ENCODE measurements at places on chromosomes 7 and 10. TPM values are rescaled to one million over a fixed set of nuclear protein-coding genes. Genes with fewer than 3 reads are reported as not detected.

GRCh38 chr7:20417675-20418382 lies 87.1 kb downstream of the ITGB8 start:
- no peak overlapping the region for H3K27ac ChIP-seq
- no peaks in the 10 kb centered on the region for H3K27me3 ChIP-seq
- no peaks in the 10 kb centered on the region for H3K36me3 ChIP-seq
- H3K4me1 ChIP-seq = no peaks in the 10 kb centered on the region
- no peak overlapping the region for H3K4me3 ChIP-seq
- no peak for DNase-seq

- H3K36me3 ChIP-seq = no peaks in the 10 kb centered on the region
- DNase-seq = no peak
- H3K27ac ChIP-seq = no peak overlapping the region
- no peaks in the 10 kb centered on the region for H3K27me3 ChIP-seq
Measured at GRCh38 chr10:47088656-47089354, 177.6 kb downstream of the PTPN20 start.

DNA sequence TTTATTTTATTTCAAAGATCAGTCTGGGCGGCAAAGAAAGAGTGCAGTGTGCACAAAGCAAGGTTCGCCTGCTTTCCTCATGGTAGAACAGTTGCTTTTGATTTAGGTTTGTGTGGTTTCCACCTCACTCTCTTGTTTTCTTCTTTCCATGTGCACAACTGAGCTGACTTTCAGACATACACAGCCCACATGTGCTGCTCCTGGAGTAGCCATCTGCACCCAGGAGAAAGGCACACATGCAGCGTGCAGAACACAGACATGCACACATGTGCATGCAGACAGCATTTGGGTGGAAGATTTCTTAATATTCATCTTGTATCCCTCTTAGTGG lies 302.1 kb downstream of the FZD1 start:
- H3K36me3 ChIP-seq = no peaks in the 10 kb centered on the region
- H3K27me3 ChIP-seq = no peaks in the 10 kb centered on the region
- no peak overlapping the region for H3K4me3 ChIP-seq

DNA sequence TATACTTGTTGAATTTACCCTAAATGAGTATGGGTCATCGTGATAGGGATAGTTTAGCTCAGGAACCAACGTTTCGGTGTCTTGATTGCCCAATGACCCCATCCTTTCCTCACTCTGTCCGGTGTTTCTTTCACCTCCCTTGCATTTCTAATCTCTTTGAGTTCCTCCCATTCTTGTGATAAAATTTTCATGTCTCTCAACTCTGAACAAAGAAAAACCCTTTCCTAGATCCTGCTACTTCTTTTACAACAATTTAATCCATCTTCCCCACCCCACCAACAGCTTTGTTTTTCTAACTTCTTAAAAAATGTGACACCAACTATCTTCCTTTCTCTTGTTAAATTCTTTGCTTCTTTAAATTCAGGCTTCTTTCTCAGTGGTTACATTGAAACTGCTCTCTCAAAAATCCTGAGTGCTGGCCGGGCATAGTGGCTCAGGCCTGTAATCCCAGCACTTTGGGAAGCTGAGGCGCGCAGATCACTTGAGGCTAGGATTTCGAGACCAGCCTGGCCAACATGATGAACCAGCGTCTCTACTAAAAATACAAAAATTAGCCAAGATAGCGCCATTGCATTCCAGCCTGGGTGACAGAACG lies 130.3 kb upstream of the MINDY3 start:
- H3K27me3 ChIP-seq = no peaks in the 10 kb centered on the region
- no peak for DNase-seq
- no peak overlapping the region for H3K4me3 ChIP-seq
- H3K36me3 ChIP-seq = no peaks in the 10 kb centered on the region
- H3K4me1 ChIP-seq = no peaks in the 10 kb centered on the region

Gene EPO
- not detected for total RNA-seq

Gene PRXL2A
- total RNA-seq = 23.3 TPM

- no peaks in the 10 kb centered on the region for H3K27me3 ChIP-seq
- DNase-seq = peak; percentile 31
- no peaks in the 10 kb centered on the region for H3K4me1 ChIP-seq
- peaks cover 16% of the 10 kb centered on the region for H3K36me3 ChIP-seq
- H3K27ac ChIP-seq = no peak overlapping the region
Measured at GRCh38 chr7:140342727-140343514, 55.4 kb downstream of the SLC37A3 start.

- no peaks in the 10 kb centered on the region for H3K36me3 ChIP-seq
- no peak overlapping the region for H3K27ac ChIP-seq
- H3K4me1 ChIP-seq = no peaks in the 10 kb centered on the region
- DNase-seq = no peak
- no peak overlapping the region for H3K4me3 ChIP-seq
Measured at GRCh38 chr7:131151034-131151433, 176.6 kb upstream of the MKLN1 start.

DNA sequence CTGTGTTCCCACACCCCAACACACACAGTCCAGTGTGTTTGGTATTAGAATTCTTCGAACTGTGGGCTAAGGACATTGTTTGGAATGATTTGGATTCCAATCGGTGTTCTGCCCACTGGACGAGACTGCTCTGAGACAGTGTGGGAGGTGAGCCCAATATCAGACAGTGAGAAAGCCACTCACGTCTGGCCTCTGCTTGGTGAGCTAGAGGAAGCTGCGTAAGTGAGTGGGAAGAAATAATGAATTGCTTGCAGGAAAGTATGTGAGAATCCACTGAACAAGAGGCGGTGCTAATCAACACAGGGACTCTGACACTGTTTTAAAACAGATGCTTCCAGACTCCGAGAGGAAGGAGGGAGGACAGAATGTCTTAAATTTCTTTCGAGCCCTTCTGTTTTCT lies 675.0 kb upstream of the ANKRD30A start:
- no peaks in the 10 kb centered on the region for H3K36me3 ChIP-seq
- no peak overlapping the region for H3K4me3 ChIP-seq
- no peaks in the 10 kb centered on the region for H3K27me3 ChIP-seq
- peak; percentile 56 for DNase-seq
- H3K4me1 ChIP-seq = peaks cover 9% of the 10 kb centered on the region

Gene CNPY4
- 10.6 TPM for total RNA-seq

All from stomach (tissue), 19 donors.